Lung (tissue), 17 donors: ENCODE measurements at places on chromosomes 5 and 9.
A peak's percentile ranks its signal among the peaks of the same experiment; 100 is the strongest.

- no peak for DNase-seq
Measured at GRCh38 chr5:139964266-139964993, 78.7 kb downstream of the NRG2 start.

GRCh38 chr5:67985686-67986387, 229.7 kb upstream of the PIK3R1 start:
- DNase-seq = no peak

GRCh38 chr5:56233230-56233629, at the start of gene ANKRD55:
ANKRD55 (minus strand) TSS chr5:56233330; CDS start chr5:56232913, 417 bp downstream.
- peak; percentile 49 for DNase-seq

- peak; percentile 91 for DNase-seq
Measured at GRCh38 chr9:129597355-129598088, 23.4 kb downstream of the C9orf50 start.

- no peak for DNase-seq
Measured at GRCh38 chr5:132274050-132274792, 16.7 kb downstream of the PDLIM4 start.

DNA sequence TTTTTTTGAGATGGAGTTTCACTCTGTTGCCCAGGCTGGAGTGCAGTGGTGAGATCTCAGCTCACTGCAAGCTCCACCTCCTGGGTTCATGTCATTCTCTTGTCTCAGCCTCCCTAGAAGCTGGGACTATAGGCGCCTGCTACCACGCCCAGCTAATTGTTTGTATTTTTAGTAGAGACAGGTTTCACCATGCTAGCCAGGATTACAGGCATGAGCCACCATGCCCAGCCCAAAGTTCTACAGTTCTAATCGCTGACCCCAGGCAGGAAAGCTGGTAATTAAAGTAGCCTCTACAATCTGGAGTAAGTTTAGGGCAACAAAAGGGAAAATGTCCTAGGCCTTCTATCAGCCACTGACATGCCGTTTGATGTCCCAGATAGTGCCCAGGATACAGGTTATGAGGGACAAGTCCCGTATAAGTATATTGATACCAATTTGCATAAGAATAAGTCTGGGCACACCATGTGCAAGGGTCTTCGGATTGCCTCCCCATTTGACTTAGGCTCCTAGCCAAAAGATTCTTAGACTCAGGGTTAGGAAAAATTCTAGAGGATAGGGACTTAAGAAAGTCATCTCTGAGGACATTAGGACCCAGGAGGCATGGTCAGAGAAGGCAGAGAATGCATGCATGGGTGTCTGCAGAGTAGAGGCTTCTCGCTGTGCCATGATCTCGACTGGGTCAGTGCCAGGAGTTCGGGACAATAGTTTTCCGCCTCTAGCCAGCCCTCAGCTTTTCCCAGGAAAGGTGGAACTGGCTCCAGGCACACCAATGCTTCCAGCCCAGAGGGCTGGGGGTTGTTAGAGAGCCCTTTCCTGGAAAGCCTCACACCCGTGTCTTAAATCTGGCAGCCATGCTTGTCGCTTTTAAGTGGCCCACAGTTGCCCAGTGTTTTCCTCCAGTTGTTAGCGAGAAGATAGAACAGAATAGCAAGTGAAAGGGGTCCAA, 1111.1 kb downstream of the TAF11L14 start:
- no peak for DNase-seq

DNA sequence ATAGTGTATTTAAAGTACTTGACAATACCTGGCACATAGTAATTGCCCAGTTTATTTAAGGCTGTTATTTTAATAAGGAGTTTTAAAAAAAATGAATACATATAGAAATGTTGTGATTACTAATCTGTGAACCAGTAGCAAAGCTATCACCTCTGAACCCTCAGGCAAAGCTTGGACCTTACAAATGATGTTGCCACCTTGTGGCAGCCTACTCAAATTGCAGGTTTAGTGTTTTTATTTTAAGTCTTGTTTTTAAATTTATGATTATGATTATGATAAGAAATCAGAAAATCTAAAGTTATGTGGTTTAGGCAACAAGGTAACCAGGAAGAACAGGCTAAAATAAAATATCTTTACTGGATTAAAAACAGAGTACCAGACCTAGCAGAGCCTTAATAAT, 35.8 kb downstream of the PPARGC1B start:
- DNase-seq = no peak

DNA sequence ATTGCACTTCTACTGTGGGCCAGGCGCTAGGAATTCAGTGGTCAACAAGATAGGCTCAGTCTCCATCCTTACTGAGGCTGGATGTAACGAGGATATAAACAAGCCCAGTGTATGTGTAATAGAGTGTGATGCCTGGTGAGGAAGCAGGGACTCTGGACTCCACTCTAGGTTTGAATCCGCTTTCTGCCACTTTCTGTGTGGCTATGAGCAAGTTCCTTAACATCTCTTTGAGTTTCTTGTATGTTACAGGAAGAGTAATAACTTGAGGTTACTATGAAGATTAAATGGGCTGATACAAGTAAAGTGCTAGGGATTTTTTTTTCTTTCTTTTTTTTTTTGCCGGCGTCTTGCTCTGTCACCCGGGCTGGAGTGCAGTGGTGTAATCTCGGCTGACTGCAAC, 12.4 kb downstream of the DOCK2 start:
- peak; percentile 18 for DNase-seq

DNA sequence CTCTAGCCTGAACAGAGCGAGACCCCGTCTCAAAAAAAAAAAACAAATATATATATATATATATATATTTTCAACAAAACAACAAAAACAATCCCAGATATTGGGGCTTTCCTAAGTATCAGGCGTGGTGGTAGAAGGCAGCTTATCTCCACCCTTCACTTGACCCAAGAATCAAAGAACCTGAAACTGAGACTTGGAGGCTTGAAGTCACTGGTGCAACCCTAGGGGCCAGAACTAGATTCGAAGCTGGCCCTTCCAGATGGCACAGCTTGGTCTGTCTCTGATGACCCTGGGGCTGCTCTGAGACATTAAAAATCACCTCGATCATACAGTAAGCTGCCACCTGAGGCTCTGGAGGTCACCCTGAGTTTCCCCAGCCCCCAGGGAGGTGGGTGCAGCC, 1.3 kb upstream of the KCNMB1 start:
- no peak for DNase-seq

DNA sequence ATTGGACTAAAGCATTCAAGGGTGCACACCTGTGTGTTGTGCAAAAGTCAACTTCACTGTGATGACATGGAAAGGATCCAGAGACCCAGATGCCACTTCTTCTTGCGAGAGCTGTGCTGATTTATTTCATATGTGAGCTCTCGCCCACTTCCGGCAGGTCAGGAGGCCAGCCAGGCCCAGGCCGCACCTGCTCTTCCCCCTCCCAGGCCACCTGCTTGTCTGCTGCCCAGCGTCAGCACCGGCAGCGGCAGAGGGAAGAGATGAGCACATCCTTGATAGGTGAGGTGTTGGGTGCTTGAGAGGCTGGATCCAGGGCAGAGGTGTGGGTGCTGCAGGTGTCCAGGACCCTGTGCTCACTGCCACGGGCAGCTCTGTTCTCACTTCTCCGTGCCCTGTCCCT, 242.9 kb downstream of the FANCC start:
- no peak for DNase-seq

GRCh38 chr5:98742396-98743073, 30.9 kb upstream of the RGMB start:
- no peak for DNase-seq

- peak; percentile 83 for DNase-seq
Measured at GRCh38 chr5:76601470-76601869, 21.7 kb downstream of the F2RL2 start.

GRCh38 chr5:58499941-58500340, 8.7 kb downstream of the GAPT start:
- no peak for DNase-seq

GRCh38 chr5:74594137-74595040, 46.1 kb downstream of the ENC1 start:
- no peak for DNase-seq

DNA sequence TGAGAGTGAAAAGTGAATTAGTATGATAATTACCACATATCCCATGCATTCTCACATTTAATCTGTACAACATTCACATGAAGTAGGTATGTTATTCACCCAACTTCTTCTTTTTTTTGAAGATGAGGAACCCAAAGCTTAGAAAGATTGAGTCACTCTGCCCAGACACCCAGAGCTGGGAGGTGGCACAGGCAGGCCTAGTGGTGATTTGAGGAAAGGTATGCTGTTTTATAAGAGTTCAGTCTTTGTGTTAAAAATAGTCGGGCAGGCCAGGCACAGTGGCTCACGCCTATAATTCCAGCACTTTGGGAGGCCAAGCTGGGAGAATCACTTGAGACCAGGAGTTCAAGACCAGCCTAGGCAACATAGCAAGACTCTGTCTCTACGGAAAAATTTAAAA, 285.3 kb downstream of the NR3C1 start:
- no peak for DNase-seq

DNA sequence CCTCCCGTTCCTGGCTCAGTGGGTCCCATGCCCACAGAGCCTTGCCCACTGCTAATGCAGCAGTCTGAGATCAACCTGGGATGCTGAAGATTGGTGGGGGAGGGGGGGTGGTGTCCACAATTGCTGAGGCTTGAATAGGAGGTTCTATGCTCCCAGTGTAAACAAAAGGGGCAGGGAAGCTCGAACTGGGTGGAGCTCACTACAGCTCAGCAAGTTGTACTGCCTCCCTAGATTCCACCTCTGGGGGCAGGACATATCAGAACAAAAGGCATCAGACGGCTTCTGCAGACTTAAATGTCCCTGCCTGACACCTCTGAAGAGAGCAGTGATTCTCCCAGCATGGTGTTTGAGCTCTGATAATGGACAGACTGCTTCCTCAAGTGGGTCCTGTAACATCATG, 885.6 kb upstream of the COX7C start:
- DNase-seq = no peak

DNA sequence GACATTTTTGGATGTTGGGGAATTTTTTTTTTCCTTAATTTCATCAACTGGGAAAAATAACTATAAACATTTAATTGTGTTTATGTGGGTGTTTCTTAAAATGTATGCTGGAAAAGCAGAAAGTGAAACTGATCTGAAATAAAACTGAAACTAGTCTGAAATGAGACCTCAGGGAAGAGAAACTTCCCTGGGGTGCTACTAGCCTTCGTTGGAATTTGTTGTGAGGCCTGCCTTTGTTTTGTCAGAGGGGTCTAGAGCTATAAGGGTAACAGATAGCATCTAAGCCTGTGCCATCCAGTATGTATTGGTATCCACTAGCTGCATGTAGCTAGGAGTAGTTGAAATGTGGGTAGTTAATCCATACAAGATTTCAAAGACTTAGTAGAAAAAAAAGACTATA, 10.4 kb downstream of the ZNF618 start:
- no peak for DNase-seq
